ENCODE measurements at places on chromosomes 12 and 14.

DNA sequence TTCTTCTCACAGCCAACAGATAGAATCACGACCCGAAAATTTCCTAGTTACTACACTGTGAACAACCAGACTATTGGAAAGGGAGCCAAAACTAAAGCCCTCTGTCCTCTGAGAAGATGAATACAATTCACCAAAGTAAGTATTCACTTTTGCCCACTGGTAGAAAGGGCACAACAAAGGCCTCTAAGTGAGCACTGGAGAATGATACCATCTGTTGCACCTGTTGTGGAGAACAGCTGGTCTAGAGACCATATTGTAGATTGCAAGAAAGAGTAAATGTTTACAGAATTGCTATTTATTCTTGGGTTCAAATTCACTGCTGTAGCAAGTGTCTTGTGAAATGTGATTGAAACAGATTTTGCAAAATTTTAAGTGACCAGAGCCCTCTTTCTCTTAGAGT is 46.9 kb upstream of the ANO6 start:
- DNase-seq: no peak

DNA sequence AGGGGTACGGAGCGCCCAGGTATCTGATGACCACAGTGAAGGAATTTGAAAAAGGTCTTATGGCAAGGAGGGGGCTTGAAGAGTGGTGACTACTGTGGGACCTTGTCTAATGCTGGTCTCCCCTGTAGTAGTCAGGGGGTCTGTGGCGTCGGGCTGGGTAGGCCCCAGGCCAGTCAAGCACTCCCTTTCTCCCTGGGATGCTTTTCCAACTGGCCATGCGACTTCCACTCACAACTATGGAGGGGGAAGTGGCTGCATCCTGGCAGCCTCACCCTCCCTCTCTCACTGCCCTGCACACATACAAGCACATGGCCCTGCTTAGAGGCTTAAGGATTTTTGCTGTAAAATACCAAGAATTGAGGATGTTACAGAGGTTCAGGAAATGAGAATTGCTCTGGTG is 4.1 kb downstream of the TSPAN11 start:
- DNase-seq: no peak

- DNase-seq: no peak
Observed at GRCh38 chr12:120115066-120115465, 1.5 kb downstream of the RAB35 start.

GRCh38 chr14:102486513-102487203 is 22.9 kb downstream of the ANKRD9 start:
- no peak for DNase-seq

DNA sequence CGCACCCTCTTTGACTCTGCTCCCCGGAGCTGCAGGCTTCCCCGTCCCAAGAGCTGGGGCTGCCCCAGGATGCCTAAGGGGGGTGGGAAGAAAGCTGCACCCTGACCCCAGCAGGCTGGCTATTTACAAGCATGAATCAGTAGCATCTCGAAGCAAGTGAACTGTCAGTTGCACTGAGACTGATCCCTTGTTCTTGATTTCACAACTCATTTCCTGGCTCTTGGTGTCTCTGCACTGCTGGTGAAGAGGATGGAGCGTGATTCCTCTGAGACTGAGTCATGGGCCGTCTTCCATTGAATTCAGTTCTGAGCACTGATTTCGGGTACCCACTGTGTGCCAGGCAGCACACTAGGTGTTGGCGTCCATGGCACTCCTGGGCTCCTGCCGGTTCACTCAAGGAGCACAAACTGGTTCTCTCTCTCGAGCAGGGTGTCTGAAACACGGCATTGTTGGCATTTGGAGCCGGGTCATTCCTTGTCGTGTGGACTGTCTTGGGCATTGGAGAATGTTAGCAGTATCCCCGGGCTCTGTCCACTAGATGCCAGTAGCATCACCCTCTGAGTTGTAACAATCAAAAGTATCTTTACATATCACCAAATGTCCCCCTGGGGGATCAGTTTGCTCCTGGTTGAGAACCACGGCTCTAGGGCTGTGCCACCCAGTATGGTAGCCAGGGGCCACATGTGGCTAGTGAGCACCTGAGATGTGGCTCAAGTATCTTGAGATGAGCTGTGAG is 86.9 kb downstream of the RIN3 start:
- no peak for DNase-seq

DNA sequence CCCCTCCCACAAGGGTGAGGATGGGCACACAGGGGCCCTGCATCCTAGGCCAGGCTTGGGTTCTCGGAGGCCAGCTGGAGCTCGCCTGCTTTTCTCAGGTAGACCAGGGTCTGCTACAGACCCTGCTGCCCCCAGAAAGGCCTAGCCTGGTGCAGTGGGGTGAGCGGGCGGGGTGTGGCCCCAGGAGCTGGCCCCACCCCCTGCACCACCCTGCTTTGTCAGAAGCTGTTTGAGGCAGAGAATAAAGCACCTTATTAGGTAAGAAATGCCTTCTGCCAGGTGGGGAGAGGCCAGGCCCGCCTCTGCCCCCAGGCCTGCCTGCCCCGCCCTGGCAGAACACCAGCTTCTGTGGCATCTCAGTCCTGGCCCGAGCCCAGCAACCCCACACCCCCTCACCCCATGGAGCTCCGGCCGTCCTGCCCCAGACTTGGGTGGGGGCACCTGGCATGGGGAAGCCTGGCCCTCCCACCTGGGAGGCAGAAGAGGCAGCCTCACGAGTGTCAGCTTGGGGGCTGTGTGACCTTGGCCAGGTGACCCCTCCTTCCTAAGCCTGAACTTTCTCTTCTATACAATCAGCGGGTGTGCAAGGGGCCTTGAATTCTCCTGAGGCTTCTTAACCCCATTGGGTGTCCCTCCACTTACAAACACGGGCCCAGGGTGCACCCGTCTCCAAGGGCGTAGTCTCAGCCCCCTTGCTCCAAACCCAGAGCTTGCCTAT is 43.2 kb downstream of the KRT80 start:
- no peak for DNase-seq

DNA sequence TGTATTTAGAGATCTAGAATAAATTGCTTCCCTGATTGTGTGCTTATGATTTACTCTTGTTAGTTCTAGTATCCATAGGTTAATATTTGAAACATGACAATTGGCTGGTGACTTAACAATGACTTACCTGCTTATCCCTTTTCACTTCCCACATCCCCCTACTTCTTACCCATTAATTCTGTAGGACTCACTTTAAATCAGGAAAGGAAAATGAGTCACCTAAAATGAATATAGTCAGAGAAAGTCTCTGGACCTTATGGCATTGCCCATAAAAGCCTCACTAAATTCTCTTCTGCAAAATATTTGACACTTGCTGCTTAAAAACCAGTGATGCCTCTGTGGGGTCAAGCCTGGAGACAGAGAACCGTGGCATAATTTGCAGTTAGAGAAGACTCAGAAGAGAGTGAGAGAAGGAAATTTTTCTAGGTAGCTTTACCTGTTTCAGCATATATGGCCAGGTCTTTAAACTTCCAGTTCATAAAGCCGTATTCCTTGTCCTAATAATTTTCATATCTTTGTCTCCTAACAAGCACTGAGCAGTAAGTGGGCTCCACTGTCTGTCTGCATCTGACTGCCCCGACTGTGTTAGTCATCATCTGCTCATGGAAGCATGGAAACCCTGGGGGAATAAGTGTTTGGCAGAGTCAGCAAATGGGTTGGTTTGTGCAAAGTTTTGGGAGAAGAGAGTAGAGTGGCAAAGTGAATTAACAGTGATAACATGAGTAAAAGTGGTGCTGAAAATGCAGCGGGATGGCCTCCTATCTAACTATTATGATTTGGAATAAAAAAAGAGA is 294.4 kb downstream of the AKAP6 start:
- no peak for DNase-seq

All from NCI-H2081 treated with DMSO at 0.1 percent for 48 hours (cell line).